ENCODE measurements at places on chromosomes 7 and 10.

DNA sequence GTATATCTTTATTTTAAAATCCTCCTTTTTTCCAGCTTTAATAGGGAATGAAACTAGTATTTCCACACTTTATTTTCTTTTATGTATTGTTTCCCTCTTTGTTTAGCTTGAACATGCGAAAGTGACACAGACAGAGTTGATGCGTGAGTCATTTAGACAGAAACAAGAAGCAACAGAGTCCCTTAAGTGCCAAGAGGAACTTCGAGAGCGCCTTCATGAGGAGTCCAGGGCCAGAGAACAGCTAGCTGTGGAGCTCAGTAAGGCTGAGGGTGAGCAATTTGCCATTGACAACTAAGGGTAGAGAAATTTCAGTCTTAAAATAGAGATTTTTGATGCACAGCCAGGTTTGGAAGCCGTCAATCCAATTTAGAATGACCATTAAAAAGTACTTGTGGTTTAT lies 73.1 kb downstream of the CYP51A1 start:
- DNase-seq = no peak

- no peak for DNase-seq
Observed at GRCh38 chr7:113414401-113415035, 296.2 kb upstream of the SMIM30 start.

DNA sequence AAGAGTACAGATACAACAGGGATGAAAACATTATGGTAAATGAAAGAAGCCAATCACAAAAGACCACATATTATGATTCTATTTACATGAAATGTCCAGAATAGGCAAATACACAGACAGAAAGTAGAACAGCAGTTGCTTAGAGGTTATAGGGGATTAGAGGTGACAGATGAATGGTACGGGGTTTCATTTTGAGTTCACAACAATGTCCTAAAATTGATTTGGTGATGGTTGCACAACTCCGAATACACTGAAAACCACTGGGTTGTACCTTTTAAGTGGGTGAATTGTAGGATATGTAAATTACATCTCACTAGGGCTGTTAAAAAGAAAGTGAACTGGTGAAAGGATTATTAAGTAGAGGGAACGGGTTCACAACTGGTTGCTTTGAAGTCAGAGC lies 76.3 kb upstream of the MRLN start:
- DNase-seq = no peak

- no peak for DNase-seq
Observed at GRCh38 chr7:12715372-12716133, 28.1 kb downstream of the ARL4A start.

DNA sequence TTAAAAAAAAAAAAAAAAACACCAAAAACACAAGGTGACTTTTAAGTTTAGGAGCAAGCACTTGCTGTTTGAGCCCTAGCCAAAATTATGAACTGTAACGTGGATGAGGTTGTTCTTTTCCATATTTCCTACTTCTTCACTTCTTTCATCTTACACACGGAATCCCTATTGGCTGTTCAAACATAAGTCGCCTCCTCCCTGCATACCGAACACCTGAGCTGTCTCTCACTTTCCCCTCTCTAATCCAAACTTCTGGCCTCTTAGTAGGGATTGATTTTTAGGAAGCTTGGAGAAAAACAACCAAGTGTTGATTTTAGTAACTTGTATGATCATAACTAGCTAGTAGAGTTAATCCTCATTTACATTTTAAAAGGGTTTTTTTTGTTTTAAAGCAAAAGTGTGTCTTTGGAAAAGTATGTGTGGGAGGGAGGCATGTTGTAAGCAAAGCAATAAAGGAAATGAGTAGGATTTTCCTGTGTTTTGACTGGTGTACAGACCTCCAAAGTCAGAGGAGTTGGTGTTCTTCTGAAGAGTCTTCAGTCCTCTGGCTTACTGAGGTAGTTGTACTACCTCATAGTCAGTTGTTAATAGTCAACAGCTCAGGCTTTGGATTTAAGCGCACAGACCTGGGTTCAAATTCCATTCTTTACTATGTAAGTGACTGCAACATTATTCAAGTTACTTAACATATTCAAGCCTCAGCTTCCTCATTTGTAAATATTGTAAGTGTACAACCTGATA lies 39.3 kb downstream of the RABGEF1 start:
- no peak for DNase-seq

GRCh38 chr10:76430061-76430645 lies 998.7 kb downstream of the LRMDA start:
- no peak for DNase-seq

- no peak for DNase-seq
Observed at GRCh38 chr7:93015779-93016481, 101.8 kb downstream of the SAMD9 start.

- DNase-seq = no peak
Observed at GRCh38 chr7:154915600-154915999, 87.3 kb downstream of the PAXIP1 start.

- DNase-seq = no peak
Observed at GRCh38 chr7:37920849-37921805, 687 bp downstream of the EPDR1 start.

DNA sequence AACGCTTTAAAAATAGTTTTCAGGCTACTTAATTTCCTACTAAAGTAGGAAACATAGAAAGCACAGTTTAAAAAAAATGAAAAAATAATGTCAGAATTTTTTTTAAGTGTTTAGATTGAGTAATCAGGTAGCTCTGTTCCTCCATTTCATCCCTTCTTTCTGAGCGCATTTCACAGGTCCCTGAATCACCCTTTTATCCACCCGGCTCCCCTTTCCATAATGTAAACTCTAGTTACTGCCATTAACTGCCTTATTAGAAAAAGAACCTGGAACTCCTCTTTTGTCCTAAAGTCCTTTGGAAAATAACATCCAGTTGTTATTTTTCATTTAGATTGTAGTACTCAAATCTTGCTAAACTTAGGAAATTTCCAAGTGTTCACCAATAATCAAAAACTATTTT lies 5.8 kb downstream of the KCND2 start:
- DNase-seq = no peak

DNA sequence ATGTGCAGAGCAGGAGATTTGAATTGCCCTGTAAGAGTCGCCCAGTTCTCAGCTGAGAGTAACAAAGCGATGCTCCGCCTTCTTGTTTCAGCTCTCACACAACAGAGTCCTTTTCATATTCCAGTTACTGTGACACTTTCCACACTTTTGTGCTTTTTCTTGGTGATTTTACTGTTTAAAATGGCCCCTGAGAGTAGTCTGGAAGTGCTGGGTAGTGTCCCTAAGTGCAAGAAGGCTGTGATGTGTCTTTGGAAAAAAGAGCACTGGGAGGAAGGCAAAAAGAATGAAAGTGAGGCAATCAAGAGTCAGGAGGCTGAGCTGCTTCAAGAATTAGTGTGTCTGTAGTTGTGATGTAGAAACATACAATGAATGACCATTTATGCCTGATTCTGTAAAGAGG lies 201.2 kb upstream of the SEMA3E start:
- DNase-seq = no peak

GRCh38 chr10:128546651-128547165 lies 420.5 kb upstream of the MKI67 start:
- DNase-seq = no peak

DNA sequence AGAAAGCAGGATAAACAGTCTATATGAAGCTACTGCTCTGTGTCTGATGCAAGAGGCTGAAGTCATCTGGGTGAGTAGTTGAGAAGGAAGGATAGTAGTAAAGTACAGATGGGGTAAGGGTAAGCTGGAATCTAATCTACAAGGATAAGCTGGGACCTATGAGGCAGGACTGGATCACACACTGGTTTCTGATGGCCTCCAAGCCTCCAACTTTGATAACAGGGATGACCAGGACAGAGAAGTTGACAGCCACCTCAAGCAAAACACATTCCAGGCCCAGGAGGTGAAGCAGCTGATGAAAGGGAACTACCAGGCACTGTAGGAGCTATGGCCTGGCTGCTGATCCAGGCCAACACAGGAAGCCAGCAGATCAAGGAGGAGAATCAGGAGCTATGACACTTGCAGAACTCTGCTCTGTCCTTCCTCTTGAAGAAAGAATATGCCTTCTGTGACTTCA lies 278.1 kb upstream of the TMEM229A start:
- DNase-seq = no peak
